Prostate gland (tissue), 2 donors: ENCODE measurements at places on chromosomes 5 and 9. TPM values are rescaled to one million over a fixed set of nuclear protein-coding genes. Genes with fewer than 3 reads are reported as not detected.

Gene ZFP2
- 5.5 TPM for total RNA-seq

Gene KIF4B
- total RNA-seq = not detected

DNA sequence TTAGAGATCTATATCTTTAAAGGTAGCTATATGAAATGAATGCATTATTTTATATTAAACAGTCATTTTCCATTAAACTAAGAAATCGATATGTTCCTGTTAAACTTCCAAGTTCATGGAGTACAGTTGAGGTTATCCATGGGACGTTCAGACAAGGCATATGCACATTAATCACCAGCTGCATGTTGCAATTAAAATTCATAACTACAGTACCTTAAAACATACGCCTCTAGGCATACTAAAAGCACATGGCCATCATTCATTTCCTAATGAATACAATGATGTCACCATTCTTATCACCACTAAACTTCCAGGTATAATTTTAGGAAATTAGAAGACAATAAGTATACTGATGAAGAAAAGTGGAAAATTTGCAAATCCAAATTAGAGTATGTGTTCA lies 174.3 kb downstream of the CDH12 start:
- DNase-seq = no peak

- no peak for DNase-seq
These were observed 235.1 kb downstream of the GADD45G start for GRCh38 chr9:89839952-89840351.

Gene PPP2R2B
- total RNA-seq = 0.68 TPM
